ENCODE measurements at places on chromosomes 16 and 17. TPM values are rescaled to one million over a fixed set of nuclear protein-coding genes. Genes with fewer than 3 reads are reported as not detected.

- no peak for DNase-seq
Observed at GRCh38 chr16:87203060-87203656, 114.0 kb downstream of the C16orf95 start.

- peak; percentile 67 for DNase-seq
Observed at GRCh38 chr17:35345926-35346771, 27.3 kb downstream of the SLFN11 start.

GRCh38 chr17:41474863-41475262 lies 6.1 kb downstream of the KRT35 start:
- no peak for DNase-seq

GRCh38 chr17:732902-733720 lies 715 bp downstream of the TLCD3A start:
- no peak for DNase-seq

DNA sequence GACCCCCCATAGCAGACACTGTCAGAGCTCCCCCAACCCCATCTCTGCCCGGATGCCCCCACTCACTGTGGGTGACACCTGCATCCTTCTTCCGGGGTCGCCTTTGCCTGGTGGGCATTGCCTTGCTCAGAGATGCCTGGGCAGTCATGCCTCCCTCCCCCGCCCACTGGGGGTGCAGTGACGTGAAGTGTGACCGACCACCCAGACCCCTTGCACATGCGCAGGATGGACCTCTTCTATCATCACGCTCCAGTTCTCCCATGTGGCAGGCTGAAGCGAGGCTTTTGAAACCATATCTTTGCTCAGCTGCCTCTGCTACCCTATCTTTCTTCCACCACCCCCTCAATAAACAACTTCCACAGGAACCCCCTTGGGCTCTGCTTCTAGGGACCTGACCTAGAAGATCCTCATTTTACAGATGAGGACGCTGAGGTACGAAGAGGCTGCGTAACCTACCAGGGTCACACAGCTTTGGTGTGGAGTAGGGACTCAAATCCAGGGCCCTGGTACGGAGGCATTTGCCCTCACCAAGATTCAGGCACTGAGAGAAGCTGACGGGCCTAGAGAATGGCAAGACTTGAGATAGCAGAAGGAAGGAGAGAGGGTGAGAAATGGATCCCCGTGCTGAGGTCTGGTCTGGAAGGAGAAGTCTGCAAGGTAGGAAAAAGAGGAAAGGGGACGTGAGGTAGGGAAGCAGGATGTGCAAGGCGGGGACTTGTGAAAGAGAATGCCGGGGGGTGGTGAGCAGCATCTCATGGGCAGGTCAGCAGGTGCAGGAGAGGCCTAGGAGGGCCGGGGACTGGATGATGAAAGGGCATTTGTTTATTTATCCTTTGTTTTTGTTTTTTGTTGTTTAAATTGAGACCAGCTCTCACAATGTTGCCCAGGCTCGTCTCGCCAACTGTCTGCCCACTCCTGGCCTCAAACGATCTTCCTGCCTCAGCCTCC lies 14.4 kb downstream of the NLRC5 start:
- DNase-seq, result no peak

- DNase-seq, result no peak
Observed at GRCh38 chr16:67342616-67343015, 16.0 kb downstream of the LRRC36 start.

DNA sequence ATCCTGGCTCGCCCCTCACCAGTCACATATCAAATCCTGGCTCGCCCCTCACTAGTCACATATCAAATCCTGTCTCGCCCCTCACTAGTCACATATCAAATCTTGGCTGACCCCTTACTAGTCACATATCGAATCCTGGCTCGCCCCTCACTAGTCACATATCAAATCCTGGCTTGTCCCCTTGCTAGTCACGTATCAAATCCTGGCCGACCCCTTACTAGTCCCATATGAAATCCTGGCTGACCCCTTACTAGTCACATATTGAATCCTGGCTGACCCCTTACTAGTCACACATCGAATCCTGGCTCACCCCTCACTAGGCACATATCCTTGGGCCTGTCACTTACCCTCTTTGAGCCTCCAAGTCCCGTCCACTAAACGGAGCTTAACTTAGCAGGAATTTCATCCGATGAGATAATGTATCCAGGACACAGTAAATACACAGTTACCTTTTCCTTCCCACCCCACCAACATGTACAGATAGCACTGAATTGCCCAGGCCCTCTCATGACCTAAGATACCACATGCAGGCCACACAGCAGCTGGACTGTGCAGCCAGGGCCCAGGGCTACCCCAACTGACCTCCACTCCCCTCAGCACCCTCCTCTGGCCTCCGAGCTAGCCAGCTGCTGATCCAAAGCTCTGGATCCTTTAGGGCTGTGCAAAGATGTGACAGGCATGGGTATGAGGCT lies 157.8 kb upstream of the RPH3AL start:
- no peak for DNase-seq

- DNase-seq, result no peak
Observed at GRCh38 chr17:13835151-13835550, 233.4 kb upstream of the HS3ST3A1 start.

DNA sequence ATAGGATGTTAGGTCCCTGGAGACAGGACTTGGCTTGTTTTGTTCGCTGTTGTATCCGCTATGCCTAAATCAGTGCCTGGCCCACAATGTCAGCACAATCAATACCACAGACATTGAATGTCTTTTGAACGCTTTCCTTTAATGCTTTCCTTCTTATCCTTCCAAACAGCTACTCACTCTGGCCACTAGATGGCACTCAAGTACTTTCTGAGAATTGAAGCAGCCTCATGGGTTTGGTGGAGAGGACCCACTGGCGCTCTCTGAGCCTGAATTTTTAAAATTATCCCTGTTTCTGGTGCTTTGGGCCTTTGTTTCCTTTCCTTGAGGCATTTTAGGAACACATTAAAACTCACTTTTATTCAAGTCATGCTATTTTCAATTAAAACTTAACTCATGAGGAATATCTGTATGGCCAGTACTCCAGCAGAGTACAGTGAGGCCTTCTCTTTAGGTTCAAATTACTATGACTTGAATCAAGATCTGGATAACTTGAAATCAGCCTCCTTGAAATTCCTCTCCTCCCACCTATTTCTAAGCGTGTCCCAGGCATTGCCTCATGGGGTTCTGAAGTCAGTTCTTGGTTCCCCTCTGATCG lies 3.2 kb upstream of the NLRP1 start:
- DNase-seq, result no peak

- DNase-seq, result no peak
Observed at GRCh38 chr16:62711797-62712196, 675.6 kb upstream of the CDH8 start.

GRCh38 chr16:84593825-84594724 lies 23.8 kb downstream of the COTL1 start:
- DNase-seq, result no peak

GRCh38 chr16:85205747-85206471 lies 93.6 kb upstream of the CIBAR2 start:
- DNase-seq, result no peak

Gene G6PC1
- total RNA-seq, result not detected

Gene KRTAP9-2
- 18.1 TPM for total RNA-seq

Gene IL4R
- total RNA-seq, result 35.0 TPM

Gene GGA2
- total RNA-seq, result 80.4 TPM

Gene KRT31
- 197 TPM for total RNA-seq

Gene GINS2
- total RNA-seq, result 0.98 TPM
